CD4-positive, alpha-beta T cell treated with Interleukin-21 for 1 hour (primary cell): ENCODE measurements at places on chromosomes 6 and 20.

- peak; percentile 47 for DNase-seq
Measured at GRCh38 chr6:133983099-133983939, 30.3 kb downstream of the TBPL1 start.

- DNase-seq: no peak
Measured at GRCh38 chr20:53087037-53087777, 115.0 kb downstream of the TSHZ2 start.

- DNase-seq: no peak
Measured at GRCh38 chr6:13124131-13124530, 204.2 kb downstream of the TBC1D7 start.

DNA sequence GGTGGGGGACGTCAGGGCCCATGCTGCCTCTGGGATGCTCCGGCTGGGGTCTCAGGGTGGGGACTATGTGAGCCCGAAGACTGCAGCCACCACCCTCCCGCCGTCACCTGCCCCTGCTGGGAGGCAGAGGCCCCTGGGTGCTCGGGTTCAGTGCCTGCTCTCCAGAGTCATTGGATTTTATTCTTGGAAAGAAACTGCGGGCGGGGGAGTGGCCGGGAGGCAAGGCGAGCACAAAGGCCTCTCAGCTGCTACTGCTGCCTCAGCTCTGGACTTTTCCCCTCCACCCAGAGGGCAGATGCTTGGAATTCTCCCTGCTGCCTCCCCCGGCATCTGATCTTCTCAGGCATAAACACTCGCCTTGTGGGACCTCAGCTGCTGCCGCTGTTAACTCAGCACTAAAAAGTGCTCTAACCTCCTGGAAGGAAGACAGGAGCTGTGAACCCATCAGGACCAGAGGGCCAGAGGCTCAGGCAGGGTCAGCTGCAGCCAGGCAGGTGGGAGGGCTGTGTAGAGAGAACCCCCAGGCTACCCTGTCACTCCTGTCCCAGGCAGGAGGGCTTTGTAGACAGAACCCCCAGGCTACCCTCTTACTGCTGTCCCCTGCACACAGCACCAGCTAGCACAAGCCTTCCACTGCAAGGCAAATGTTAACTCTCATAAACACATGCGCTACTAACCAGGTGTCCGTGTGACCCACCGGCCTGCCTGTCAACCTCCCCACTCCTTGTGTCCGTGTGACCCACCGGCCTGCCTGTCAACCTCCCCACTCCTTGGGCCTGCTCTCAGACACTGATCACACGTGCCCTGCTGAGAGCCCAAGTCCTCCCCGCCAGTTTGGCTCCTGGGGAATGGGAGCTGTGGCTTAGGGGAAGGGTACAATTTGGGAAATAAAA lies 9.4 kb upstream of the FRMD1 start:
- no peak for DNase-seq

DNA sequence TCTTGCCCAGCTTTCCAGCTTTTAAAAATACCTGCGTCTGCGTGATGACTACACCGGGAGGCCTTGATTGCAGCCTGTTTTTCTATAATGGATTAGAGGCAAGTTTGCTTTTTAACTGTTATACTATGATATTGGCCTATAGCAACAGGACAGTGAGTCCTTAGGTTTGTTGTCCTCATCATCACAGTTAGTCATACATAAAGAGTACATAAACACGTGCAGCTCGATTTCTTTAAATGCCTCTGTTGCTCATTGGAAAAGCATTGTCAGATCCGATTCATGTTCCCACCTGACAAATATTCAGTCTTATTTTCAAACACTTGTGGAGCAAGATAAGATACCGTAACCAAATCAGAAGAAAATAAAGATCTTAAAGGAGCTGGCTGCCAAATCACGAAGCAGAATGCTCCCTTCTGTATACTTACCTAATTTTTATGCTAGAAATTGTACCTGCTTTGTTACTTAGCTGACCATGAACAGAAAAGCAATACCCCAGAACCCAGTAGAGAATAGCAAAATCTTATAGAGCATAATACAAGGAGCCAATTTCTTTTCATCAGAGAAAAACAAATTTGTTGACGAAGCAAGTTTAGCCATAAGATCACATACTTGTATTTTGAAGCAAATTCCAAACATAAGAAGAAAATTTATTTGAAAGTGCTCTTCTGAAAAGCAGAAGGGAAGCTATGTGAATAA lies 100.4 kb downstream of the TMEM200A start:
- no peak for DNase-seq

DNA sequence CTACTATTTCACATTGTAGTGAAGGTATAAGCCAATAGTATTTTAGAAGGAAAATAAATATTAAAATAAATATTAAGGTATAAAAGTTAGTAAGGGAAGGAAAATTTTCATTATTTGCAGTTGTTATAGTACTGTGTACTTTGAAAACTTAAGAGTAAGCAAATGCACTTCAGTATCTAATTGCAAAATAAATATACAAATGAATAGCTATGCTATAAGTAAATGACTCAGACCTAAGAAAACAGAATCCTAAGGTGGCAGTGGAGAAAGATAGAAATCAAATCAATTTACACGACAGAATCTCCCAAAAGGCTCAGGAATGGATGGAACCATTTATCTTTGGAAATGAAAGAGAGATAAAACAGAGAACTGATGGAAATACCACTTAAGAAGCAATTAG lies 24.7 kb upstream of the UBR2 start:
- no peak for DNase-seq

- DNase-seq: no peak
Measured at GRCh38 chr6:126148853-126149252, 162.5 kb downstream of the TRMT11 start.

GRCh38 chr6:44251576-44252524 lies 4.9 kb downstream of the HSP90AB1 start:
- no peak for DNase-seq

DNA sequence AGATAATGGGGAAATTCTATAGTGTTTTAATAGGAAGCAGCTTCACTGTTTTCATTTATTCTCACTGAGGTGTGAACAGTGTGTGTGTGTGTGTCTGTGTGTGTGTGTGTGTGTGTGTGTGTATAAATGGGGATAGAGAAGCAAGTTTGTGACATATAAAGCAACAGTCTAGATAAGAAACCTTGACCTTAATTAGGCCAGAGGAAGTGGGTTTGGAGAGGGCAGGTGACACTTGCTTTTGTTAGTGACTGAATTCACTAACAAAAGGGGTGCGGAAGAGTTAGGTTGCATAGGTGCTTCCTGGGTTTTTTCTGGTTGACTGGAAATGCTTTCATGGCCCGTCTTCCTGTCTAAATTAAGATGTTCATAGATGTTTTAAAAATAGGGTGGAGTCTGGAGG lies 515.7 kb upstream of the FLRT3 start:
- no peak for DNase-seq
